ENCODE measurements at places on chromosomes 1 and 21.

GRCh38 chr1:7497107-7497637, 273.9 kb upstream of the VAMP3 start:
- DNase-seq: no peak

DNA sequence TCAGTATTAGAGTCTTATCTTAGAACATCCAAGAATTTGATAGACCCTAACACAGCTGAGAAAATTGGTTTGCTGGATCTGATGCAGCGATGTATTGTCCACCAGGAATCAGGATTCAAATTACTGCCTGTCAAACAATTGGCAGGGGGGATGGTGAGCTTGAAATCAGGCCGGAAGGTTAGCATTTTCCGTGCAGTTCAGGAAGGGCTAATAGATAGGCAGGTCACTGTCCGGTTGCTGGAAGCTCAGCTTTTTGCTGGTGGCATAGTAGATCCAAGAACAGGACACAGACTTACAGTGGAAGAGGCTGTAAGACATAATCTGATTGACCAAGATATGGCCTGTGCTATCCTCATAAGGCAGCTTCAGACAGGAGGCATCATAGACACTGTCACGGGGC, 127.2 kb downstream of the MACF1 start:
- no peak for DNase-seq

GRCh38 chr1:243416495-243416894, 160.7 kb downstream of the SDCCAG8 start:
- DNase-seq: no peak

- no peak for DNase-seq
Measured at GRCh38 chr1:46490656-46491442, 1.2 kb downstream of the DMBX1 start.

DNA sequence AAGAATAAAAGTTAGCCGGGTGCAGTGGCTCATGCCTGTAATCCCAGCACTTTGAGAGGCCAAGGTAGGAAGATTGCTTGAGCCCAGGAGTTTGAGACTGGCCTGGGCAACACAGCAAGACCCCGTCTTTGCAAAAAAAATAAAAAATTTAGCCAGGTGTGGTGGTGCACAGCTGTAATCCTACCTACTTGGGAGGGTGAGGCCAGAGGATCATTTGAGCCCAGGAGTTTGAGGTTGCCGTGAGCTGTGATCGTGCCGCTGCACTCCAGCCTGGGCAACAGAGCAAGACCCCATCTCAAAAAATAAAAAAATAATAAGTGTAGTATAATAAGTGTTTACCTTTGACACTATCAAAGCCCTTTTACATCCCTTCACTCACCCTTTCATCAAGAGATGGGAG, 5.0 kb downstream of the ACTN2 start:
- no peak for DNase-seq

- DNase-seq: no peak
Measured at GRCh38 chr1:39094685-39095084, 68.5 kb downstream of the NDUFS5 start.

- no peak for DNase-seq
Measured at GRCh38 chr1:227170361-227171166, 147.7 kb downstream of the CDC42BPA start.

DNA sequence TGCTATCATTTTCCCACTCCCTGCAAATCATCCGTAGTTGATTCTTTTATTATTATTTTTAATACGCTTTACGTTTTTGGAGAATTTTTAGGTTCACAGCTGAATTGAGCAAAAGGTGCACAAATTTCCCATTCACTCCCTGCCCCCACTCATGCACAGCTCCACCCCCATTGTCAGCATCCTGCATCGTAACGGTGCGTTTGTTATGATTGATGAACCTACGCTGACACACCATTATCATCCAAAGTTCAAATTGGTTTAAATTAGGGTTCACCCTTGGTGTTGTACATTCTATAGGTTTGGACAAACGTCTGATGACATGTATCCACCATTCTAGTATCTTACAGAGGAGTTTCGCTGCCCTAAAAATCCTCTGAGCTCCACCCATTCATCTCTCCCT, 44.5 kb downstream of the EDARADD start:
- no peak for DNase-seq

DNA sequence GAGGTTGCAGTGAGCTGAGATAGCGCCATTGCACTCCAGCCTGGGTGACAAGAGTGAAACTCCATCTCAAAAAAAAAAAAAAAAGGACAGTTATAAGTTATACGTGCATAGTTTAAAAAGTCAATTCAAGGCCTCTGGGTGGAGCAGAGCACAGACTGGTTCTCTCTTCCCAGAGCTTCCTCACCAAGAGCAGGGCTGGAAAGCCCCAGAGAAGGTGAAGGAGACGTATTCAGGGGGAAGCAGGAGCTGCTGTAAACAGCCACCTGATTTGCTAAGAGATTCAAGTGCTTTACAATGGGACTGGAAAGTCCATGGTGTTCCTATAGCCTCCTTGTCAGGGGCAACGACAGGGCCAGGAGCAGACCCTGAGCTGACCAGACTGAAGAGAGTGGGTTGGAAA, 85.0 kb upstream of the LYST start:
- DNase-seq: no peak

DNA sequence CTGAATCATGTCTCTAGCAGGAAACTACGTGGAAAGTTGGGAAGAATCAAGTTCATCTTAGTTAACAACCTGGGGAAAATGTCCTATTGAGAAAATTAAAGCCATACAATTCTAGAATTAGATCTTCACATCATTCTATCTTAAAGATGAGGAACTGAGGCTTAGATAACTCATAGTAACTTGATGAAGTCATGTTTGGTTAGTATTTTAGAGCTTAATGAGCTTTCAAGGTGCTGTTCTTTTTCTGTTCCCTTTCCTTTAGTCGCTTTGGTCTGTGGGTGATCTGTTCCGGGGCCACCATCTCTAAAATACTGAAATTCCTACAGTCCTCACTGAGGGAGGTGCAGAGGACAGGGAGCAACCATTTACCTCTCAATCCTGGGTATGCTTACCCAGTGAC, 4.3 kb upstream of the GLUL start:
- DNase-seq: no peak

DNA sequence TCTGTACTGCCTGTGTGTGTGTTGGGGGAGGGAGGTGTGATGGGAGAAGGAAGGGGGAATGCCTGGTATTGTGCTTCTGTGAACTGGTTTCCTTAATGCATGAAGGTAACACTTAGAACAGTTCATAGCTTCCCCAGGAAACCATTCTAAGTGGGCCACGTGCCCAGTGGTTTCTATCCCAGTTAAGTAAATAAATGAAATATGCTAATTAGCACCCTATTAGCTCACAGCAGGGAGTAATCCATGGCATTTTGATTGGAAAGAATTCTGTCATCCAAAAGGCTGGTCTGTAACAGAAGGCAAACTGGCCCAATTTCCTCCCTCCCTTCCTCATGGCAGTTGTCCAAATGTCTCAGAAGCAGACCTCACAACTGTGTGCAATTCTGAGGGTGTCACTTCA, 199.3 kb downstream of the TTLL7 start:
- DNase-seq: peak; percentile 14

DNA sequence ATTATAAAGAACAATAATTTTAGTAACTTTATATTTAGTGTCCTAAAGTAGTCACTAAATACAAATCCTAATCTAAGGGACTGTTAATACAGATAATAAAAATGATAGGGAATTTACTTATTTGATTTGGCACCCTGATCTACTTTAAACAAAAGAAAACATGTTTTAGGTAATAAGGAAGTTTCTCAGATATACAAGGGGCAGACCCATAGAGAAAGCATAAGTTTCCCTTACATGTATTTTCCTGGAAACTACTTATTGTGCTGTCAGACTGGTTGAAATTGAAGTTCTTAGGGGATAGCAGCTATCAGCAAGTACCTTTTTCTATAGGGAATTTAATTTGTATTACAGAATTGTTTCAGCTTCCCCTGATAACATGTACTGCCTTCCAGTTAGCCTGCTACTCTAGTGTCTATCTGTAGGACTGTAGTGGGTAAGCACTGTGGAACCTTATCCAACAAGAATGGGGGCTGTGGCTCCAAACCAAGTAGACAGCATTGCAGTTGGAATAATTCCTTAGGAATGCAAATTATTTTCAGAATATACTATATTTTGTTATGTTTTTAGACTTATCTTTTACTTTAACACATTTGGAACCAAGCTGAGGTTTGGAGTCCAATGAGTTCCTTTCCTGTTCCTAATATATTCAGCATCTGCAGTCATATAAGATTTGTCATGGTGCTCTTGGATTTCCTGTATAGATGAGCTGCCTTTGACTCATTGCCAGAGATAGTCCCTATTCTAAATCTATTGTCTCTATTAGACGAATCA, 14.7 kb downstream of the MSH4 start:
- no peak for DNase-seq

DNA sequence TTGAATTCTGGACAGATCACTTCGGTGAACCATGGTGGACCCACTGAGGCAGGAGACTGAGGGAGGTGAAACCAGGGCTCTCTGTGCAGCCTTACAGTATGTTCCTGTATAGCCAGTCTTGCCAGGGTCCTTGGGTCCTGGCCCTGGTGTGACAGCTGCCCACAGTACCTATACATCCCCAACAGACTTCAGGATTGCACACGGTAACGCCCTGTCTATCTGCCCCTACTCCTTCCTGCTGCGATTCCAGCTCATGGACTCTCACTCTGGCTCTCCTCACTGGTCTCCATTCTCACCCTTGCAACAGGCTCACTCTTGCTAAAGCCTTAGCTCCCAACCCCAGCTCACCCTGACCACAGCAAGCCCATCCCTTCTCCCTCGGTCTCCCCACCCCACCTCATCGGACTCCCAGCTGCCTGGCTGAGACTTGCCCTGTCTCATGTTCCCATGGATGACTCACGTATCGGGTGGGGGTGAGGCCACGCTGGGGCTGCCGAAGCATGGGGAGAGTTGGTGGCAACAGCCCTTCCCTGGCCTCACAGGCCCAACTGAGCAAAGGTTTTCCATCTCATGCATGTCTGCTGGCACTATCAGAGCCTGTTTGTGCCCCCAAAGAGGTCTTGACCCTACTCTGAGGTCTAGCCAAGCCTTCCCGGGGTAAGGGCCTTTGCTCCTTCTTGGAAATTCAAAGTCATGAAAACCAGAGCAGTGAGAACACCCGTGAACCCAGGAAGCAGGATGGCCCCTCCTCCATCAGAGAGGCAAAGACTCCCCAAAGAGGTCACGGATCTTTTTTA, 7.1 kb downstream of the PHLDA3 start:
- no peak for DNase-seq

- peak; percentile 12 for DNase-seq
Measured at GRCh38 chr1:159854116-159854692, 8.3 kb downstream of the VSIG8 start.

DNA sequence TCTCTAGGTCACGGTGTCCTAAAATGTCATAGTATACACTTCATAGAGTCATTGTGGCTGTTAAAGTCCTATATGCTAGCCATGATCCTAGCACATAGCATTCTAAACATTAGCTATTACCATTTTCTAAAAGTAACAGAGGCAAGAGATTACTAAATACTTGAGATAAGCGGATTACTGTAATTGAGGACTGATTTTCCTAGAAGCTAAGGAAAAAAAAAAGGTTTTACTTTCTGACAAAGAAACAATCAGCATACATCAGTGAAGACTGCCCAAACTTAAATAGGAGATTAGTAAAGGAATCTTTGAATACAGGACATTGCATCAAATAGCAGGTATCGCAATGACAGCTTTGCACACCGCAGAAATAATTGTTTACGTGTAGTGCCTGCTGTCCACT, 91.3 kb upstream of the HNRNPU start:
- DNase-seq: no peak

GRCh38 chr1:21681426-21681825, 12.3 kb upstream of the RAP1GAP start:
- DNase-seq: no peak

GRCh38 chr21:14271053-14271452, 55.1 kb downstream of the RBM11 start:
- no peak for DNase-seq

DNA sequence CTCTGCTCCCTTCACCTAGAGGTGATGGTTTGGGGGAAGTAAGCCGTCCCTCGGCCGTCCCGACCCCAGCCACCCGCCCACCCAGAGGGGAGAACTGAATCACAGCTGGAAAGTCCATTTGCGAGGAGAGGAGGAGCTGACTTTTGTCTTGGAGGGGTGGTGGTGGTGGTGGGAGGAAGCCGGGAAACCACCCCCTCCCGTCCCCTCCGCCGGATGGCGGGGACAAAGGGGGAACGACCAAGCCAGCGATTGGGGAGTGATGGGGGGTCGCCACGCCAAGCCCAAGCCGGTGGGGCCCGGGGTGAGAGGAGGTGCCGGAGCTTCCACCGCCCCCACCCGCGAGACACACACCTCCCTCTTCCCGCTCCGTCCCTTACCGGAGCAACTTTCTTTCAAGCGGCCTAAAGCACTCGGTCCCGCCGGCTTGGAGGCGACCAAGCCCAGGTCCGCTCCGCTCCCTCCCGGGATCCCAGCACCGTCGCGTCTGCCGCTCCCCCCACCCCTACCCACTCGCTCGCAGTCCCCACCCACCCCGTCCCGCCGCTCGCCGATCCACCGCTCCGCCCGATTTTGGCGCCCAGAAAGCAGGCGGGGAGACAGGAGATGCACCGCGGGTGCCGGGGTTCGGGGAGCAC, 540 bp downstream of the ARHGEF2 start:
- no peak for DNase-seq

- no peak for DNase-seq
Measured at GRCh38 chr1:243244432-243244841, 10.6 kb downstream of the CEP170 start.

DNA sequence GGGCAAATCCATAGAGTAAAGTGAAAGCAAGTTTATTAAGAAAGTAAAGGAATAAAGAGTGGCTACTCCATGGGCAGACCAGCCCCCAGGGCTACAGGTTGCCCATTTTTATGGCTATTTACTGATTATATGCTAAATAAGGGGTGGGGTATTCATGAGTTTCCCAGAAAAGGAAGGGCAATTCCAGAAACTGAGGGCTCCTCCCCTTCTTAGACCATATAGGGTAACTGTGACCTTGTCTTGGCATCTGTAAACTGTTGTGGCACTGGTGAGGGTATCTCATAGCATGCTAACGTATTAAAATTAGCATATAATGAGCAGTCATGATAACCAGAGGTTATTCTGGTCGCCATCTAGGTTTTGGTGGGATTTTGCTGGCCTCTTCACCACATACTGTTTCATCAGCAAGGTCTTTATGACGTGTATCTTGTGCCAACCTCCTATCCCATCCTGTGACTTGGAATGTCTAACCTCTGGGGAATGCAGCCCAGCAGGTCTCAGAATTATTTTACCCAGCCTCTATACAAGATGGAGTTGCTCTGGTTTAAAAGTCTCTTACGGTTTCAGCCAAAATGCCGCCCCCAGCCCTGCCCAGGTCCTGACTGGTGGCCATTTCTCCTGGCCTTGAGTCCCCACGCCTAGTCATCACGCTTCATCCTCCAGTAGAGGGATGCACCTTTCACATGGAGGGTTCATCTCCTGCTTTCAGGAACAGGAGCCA, 982 bp upstream of the TRIM17 start:
- no peak for DNase-seq

GRCh38 chr1:51422367-51423072, 92.2 kb upstream of the TTC39A start:
- no peak for DNase-seq

- no peak for DNase-seq
Measured at GRCh38 chr1:107863342-107863741, 101.6 kb downstream of the VAV3 start.
